Stimulated activated CD8-positive, alpha-beta memory T cell treated with anti-CD3 and anti-CD28 coated beads, Interleukin-4, amount 100 ng/mL, for 1 hour (primary cell): ENCODE measurements at places on chromosomes 1 and 21.

GRCh38 chr1:205189131-205189530 lies 22.4 kb downstream of the DSTYK start:
- no peak for DNase-seq

DNA sequence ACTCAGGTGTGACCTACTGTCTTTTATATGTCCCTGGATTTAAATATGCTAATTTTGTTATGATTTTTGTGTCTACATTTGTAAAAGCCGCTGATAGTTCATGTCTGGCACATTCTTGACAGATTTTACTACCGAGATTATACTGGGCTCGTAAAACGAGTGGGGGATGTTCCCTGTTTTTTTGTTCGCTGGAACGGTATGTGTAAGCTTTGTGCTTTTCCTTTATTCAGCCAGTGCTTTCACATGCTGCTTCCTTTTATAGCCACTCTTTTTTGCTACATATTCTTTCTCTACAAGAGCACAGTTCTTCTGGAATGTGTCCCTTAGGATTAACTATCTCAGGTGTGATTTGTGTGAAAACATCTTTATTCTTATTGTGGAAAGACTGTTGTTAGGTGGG lies 46.6 kb downstream of the ADARB1 start:
- DNase-seq = no peak

DNA sequence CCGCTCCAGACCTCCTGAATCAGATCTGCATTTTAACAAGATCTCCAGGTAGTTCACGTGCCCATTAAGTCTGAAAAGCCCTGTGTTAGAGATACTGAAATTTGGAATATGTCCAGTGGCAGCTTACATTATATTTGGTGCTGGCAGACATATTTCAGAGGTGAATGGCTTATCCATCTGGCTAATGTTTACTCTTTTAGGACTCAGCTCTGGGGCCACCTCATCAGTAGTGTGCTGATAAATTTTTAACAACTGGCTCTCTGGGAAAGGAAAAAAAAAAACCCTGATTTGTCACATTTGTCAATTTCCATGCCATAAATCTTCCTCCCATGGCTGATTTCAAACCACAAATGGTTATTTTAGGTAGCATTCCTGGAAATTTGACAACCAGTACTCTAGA lies 25.3 kb upstream of the SYT6 start:
- no peak for DNase-seq

GRCh38 chr1:30036666-30037065 lies 686.7 kb downstream of the MATN1 start:
- DNase-seq = no peak

DNA sequence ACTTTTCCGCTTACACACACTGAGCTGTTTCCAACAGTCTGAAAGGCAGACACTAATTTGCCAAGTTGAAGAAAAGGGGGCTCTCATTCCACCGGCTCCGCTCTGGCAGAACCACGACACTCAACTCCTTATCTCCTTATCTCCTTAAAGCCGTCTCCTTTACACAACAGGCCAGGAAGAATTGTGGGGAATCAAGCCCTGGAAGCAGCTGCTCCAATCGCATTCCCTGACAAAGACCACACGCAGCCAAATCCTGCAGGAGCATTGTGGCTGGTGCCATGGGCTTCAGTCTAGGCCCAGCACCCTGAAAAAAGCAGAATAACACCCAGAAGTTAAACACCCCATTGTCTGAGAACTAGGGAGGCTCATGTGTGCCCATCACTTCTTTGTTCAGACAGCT lies 24.1 kb downstream of the SUSD4 start:
- no peak for DNase-seq
